ENCODE measurements at places on chromosomes 3 and 15.

GRCh38 chr3:71127052-71127831, 456.3 kb downstream of the FOXP1 start:
- no peak for DNase-seq

DNA sequence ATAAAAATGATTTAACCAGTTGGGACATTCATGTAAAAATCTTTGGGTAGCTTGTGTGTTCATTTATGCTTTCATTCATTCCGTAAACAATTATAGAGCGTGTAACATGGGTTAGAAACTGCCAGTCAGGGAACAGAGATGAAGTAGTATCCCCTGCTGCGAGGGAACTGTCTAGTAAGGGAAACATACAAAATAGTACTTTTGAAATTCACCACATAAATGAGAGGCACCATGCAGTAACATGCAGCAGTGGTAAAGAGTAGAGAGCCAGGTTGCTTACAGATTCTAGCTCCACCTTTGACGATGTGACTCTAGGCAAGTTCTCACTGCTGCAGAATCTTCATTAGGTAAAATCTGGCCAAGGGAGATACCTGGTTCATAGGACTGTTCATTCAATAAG, 938 bp downstream of the DZIP3 start:
- no peak for DNase-seq

DNA sequence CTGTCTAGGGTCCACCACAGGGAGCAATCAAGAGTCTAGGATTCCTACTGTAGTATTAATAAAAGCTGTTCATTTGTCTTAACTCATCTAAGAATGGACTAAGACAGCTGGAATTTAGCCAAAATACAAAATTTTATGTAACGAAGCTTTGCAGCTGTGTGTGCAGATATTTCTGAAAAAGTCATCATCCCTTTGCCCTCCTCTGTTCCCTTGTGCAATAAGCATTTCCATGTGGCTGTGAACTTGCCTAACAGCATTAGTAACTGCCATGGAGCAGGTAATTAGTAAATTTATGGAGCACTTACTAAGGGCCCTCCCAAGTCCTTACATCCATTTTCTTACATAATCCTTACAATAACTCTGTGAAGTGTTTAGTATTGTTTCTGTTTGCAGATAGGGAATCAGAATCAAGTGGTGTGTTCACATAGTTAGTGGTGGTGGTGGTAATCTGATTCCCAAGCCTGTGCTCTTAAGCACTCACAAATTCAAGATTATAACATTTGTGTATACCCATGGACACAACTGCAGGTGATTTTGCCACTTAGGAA, 114.5 kb downstream of the RARB start:
- no peak for DNase-seq

DNA sequence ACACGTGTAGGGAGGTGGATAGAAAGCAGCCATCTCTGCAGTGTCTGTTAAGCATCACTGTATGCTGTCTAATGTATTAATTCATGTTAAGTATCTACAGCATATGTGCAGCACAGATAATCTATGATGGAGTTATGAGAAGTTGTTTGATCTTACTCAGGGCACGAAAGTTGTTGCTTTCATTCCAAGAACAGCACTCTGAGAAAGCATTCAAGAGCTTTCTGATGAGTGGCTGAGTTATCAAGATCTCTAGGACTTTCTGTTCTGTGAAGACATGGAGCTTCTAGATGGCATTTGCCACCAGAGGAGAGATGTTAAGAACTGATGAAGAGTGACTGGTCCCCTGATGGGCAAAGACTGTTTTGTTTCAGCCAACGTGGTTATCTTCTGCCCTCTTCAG, 22.6 kb upstream of the TPRG1 start:
- no peak for DNase-seq

GRCh38 chr3:13404626-13405452, 15.3 kb downstream of the NUP210 start:
- DNase-seq = no peak

DNA sequence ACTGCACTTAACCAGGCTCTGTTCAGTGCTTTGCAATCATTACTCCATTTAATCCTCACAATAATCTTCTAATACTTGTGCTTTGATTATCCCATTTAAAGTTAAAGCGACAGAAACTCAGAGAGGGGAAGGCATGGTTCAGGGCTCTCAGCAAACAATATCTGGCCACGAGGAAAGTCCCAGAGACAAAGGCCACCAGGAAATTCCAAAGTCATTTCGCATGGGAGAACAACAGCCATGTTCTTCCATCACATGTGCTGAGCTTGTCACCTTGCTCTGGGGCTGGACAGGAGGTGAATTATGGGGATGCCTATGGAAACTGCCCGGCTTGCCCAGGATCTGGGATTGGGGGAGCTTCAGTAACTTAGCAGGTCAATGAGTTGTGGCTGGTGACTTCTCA, 66.2 kb upstream of the HRH1 start:
- DNase-seq = no peak

DNA sequence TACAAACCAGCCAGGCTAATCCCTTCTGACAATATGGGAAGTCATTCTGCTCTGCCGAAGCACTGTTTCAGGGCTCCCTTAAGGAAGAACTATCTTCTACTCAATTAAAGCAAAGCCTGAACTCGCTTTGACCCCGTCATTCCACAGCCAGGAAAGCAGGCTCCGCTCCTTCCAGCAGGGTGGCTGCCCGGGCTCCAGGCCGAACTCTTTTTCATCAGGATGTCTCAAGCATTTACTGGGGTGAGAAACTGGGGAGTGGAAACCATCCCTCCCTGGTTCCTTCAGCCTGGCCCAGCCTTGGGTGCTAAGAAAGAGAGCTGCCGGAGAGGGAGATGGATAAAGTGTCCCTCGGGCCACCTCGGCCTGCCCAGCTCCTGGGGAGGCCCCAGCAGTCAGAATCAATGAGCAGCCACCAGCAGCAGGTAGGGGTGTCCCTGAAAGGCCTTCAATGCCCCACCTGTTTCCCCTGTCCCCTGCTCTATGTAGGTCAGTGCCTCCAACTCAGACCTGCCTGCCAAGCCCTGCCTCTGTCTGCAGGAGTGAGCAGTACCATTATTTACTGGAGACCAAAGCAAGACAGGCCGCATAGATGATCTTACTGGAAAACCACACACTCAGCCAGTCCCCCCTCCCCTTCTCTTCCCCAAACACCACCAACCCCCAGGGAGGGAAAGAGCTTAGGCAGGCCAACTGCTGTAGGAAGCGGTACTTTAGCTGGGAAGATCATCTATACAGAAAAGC, 225.6 kb upstream of the TLE3 start:
- no peak for DNase-seq

DNA sequence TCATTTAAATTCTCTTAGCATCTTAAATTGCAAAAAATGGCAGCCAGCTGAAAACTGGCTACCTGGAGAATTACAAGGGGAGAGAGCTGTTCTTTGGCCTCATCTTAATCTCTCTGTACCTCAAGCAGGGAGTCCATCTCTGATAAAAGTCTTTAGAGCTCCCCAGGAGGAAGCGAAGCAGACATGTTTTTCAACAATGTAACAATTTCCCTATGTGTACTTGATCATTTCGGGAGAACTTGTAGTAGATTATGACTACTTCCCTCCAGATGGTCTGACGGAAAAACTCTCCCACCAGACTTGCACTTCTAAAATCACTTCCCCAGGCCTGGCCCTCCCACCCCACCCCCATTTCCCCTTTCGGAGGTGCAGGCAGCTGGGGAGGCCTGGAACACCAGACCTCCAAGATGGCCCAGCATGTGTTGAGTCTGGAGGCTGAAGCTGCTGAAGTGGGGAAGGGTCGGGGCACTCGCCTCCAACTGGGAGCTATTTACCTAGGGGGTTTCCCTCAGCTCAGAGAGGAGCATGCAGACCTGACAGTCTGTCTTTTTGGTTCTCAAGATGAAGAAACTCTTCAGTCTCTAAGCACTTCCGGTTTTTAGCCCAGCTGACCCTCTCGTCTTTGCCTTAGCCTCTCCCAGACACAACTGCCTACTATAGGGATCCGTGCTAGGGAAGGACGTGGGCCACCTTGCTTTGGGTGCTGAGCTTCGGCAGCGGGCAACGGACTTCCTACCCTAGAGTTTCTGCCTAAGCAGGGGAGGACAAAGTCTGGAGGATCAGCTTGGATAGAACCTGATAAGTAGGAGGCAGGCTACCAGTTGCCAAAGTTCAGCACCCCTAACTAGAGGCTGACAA, 164.0 kb upstream of the TBL1XR1 start:
- no peak for DNase-seq

DNA sequence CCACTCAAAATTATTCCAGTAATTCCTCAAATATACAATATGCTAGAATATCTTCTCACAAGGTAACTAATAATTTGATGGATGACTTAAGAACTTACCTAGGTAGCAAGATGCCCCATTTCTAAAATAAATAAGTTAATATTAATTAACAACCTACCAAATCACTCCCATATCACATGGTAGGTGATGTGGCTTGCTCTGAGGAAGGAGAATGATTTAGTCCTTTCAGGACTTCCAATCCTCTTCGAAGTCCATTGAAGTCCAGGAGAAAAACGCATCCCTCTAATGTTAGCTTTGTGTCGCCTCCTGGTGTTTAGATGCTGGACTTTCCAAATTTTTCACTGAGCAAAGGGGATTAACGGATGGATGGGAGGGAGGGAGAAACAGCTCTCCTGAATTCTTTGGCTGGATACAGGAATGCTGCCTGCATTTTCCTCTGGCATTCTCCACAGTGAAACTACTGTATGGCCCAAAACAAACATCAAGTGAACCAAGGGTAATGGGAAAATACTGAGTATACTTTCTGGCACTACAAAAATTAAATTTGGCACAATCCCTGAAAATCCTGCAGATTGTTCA, 58.6 kb downstream of the PRICKLE2 start:
- no peak for DNase-seq

DNA sequence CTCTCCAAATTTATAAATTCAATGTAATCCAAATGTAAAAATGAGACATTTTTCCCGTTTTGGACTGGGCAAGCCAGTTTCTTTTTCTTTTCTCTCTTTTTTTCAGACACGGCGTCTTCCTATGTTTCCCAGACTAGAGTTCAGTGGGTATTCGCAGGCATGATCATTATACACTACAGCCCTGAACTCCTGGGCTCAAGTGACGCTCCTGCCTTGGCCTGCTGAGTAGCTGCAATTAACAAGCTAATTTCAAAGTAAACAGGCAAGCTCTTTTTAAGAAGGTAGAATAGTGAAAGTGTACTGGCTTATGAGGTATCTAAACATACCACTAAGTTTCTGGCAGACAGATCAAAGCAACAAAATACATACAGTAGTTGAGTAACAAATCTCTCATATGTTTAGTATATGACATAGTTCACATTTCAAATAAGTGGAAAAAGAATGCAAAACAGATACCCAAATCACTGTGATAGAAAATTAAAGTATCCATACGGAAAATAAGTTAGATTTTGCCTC, 13.5 kb downstream of the HIGD1A start:
- DNase-seq = no peak

DNA sequence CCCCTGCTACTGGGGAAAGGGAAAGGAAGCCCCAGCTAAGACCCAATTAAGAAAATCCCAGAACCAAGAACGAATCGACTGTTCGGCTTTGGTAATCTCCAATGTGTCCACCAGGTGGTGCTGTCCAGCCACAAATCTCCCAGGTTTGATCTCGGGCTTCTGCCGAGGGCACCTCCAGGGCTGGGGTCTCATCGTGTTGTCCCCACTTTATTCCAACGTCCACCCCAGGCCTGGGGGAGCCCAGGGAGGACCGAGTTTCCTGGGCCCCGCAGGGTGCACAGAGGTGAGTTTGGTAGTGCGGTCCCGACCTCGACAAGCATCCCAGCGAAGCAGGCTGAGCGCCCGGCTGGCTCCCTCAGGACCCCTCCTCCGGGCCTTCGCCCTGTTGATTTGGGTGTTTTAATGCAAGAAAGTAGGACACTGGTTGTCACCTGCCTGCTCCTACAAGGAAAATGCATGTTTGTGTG, 185.1 kb downstream of the GOLGA6L6 start:
- peak; percentile 73 for DNase-seq

GRCh38 chr15:85570336-85570735, 189.9 kb downstream of the AKAP13 start:
- no peak for DNase-seq

DNA sequence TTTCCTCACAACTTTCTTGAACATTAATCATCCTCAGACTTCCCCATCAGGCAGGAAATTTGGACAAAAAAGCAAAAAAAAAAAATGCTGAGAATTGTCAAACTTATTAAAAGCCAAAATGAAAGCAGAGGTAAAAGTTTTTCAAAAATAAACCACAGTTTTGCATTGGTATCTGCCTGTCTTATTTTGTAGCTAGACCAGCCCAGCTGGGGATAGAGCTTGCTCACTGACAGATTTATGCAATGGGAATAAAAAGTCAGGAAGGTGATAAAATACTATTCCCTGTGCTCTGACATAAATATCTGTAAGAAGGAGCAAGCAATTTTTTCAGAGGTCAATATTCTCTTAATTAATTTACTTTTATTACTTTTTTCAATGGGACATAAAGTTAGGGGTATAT, 1006.7 kb upstream of the ALCAM start:
- no peak for DNase-seq

DNA sequence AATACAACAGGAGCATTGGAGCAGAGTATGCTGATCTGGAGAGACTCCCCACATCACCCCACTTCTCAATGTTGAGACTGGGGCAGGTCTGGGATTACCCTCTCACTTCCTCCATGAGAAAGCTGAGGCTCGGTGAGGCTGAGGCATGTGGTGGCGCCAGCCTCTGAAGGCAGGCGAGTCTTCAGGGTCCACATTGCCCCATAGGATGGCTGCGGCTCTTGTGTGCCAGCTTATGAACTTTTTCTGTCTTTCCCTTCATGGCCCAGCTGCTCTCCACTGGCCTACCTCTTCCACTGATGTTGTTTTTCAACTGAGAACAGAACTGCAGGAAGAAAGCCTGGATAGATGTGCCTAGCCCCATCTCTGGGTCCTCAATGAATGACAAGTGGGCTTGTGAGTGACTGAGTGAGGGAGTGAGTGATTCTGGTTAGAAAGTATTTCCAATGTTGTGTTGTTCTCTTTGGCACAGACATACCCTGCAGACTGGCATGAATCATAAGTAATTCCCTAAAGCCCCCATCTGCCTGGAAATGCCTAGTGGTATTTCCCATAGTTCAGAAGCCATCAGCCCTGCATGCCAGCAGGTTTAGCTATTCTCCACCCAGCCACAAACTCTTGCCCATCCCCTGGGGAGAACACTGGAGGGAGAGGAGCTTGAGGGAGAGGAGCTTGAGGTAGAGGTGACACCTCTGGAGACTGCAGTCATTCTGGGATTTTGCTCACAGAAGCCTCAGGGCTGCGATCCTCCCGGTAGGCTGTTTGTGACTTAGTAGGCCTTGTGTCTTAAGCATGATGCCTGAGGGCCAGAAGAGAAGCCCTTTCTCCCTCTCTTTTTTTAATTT, 56.9 kb downstream of the AMOTL2 start:
- DNase-seq = no peak

- no peak for DNase-seq
Observed at GRCh38 chr3:194383276-194383940, 13.9 kb upstream of the LRRC15 start.

- no peak for DNase-seq
Observed at GRCh38 chr3:79636372-79636771, 131.4 kb downstream of the ROBO1 start.

DNA sequence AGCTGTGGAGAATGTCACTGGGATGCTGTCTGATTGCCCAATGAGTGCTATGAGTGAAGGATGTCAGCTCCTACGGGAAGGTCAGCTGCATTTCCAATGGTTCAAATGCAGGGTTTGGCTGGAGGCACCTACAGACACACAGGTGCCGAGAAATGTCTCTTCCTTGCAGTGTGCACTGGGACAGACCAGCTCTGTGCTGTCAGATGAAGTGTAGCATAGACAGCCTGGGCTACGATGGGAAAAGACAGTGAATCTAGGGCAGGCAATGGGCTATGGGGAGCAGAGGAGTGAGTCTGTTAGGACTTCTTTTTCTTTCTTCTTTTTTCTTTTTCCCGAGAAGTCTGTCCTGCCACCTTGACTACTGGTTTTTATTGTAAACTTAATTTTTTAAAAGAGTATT, 223.1 kb upstream of the EOMES start:
- DNase-seq = no peak

- no peak for DNase-seq
Observed at GRCh38 chr3:128917291-128917690, 37.9 kb downstream of the ACAD9 start.

Data from T-helper 2 cell (primary cell).